Ammon's horn (tissue), 1 donor: ENCODE measurements at places on chromosomes 16 and 17.

- DNase-seq: no peak
These were observed 159.8 kb downstream of the COPRS start for GRCh38 chr17:31699281-31699680.

GRCh38 chr17:42456223-42457106, 2.2 kb upstream of the ATP6V0A1 start:
- peak; percentile 33 for DNase-seq

DNA sequence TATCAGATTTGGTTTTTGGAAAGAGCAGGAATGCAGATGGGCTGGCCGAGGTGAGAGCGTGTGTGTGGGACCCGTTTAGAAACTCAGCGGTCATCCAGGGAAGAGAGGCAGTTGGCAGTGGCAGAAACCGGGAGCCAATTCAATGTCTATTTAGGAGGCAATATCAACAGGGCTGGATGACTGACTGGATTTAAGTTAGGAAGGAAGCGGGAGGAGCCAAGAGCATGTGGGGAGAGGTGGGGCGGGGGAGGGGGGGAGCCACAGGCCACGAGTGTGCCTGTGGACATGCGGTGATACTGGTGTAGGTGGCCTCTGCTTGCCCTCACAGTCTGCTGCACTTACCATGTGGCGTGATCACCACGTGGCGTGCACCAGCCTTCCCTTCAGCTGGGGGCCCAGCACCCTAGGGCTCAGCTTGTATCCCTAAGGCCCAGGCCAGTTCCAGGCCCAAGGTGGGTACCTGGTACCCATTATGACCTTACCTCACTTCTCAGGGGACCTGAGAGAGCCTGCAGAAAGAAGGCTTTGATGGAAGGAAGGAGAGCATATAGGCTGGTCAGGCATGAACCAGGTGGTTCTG, 10.8 kb upstream of the TPPP3 start:
- no peak for DNase-seq

GRCh38 chr16:67517155-67517445, 11.5 kb upstream of the RIPOR1 start:
- no peak for DNase-seq

- no peak for DNase-seq
These were observed 9.4 kb upstream of the HEATR6 start for GRCh38 chr17:60087882-60088669.

GRCh38 chr16:377419-377951, 4.3 kb downstream of the PGAP6 start:
- no peak for DNase-seq

DNA sequence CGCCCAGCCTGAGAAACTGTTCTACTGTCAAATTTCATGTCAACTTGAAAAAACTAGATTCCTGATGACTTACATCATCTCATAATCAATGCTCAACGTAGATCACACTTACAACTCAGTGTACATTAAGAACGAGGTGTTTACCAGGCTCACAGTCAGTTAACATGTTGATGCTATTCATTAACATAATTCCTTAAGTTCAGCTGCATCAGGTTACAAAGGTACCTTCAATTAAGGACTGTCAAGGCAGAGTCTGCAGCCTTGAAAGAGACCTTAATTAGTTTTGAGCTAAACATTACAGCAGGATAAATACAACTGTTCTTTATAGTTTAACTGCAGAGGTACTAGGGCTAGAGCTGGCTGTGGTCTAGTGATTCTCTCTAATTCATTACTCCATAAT, 1.9 kb downstream of the GNA13 start:
- DNase-seq: no peak

DNA sequence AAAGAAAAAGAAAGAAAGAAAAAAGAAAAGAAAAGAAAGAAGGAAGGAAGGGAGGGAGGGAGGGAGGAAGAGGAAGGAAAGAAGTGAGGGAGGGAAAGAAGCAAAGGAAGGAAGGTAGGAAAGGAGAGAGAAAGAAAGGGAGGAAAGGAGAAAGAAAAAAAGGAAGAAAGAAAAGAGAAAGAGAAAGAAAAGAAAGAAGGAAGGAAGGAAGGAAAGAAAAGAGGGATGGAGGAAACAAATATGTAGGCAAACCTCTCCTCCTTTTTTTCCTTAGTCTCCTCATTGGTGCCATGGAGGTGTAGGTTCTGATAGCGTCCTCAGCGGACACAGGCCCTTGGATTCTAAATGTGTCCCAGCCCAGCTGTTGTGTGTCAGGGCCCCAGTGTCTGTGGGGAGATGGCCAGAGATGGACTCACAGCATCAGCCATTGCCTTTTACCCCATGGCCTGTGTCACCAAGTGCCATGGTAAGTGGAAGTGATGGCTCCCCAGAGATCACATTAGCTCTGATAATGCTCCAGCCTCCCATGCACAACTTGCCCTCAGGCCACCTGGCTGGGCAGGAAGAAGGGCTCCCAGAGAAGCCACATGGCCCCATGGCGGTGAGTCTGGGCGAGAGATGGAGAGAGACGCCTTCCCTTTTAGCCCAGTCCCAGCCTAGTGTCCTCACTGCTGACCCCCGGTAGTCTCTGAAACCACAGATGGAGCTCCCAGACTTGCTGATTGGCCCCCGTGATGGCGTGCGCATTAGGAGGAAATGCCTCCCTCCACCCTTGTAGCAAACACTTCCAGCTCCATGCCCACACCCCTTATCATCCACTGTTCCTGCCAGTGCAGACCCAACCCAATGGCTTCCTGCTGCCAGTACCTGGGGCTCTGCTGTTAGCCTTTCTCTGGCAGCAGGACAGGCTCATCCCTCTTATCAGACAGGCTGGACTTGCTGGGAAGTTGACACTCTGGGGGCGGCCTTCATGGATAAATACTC, 3.7 kb upstream of the SLC6A2 start:
- no peak for DNase-seq

DNA sequence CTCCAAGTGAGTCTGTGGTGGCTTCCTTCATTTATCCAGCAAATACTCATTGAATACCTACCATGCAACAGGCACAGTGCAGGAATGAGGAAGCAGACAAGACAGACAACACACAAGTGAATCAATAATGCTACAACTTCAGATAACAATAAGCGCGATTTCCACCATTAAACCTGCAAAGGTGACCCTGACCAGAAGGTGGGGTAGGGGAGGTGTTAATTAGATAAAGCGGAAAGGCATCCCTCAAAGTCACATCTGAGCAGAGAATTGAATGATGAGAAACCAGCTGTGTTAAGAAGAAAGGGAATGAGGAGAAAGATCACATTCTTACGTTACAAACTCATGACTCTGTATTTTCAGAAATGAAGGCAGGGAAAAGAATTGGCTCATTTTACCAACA, 26.3 kb downstream of the ZZEF1 start:
- no peak for DNase-seq

- no peak for DNase-seq
These were observed 47.6 kb upstream of the MED9 start for GRCh38 chr17:17429222-17429621.

DNA sequence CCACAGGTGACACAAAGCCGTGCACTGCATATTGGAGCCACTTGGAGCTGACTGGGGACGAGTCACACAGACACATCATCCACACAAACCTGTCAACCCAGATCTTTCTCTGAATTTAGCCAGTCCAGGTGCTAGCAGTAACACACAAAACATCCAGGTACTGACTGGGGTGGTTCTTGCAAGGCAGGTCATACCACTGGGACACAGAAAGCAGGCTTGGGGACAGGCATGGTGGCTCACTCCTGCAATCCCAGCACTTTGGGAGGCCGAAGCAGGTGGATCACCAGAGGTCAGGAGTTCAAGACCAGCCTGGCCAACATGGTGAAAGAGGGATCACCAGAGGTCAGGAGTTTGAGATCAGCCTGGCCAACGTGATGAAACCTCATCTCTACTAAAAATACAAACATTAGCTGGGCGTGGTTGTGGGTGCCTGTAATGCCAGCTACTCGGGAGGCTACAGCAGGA, 14.9 kb downstream of the ENPP7 start:
- DNase-seq: no peak

GRCh38 chr17:10814075-10814474, 10.2 kb upstream of the TMEM238L start:
- DNase-seq: no peak

DNA sequence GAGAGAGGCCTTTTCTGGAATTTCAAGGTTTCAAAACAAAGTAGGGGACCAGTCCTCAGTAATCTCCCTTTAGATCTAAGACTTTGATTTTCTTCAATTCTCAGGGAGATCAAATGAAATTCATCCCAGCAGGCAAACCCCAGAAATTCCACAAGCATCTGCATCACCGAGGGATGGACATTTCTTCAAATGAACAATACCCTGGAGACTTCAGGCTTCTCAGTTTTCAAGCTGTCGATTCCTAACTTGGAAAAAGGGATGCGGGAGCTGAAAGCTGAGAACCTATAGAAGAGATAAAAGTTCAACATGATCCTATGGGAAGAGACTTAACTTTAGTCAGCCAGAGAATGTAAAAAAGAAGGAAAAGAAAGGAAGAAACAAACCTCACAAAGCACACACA, 296.9 kb upstream of the CDH5 start:
- no peak for DNase-seq

- DNase-seq: no peak
These were observed 11.4 kb upstream of the C16orf78 start for GRCh38 chr16:49362230-49362629.

DNA sequence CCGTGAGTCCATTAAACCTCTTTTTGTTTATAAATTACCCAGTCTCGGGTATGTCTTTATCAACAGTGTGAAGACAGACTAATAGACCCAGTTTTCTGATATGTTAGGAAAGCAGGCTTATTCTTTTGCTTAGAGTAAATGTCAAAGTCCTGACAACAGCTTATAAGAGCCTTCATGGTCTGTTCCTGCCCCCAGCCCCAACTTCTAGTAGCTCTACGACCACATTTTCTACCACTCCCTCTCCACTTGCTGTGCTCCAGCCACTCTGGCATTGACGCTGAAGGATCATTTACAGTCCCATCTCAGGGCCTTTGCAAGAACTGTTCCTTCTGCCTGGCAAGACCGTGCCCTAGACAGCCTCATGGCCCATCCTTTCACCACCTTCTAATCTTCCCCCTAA, 104.6 kb upstream of the GPR139 start:
- DNase-seq: no peak

DNA sequence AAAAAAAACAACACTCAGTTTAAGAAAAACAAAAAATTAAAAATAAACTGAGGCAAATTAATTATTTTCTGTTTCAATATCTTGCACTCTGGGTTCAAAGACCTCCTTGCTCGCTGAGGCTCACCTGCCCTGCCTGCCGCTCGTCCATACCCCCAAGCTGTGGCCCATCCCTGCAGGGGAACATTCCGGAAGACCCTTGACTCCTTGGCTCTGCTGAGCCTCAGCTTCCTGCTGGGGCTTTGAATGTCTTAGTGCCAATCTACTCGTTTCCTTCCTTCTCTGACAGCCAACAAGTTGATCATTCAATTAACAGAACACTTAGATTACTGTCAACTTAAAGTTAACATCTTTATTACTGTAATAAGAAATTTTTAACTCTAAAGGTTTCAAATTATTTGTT, 24.3 kb downstream of the G6PC1 start:
- DNase-seq: no peak

DNA sequence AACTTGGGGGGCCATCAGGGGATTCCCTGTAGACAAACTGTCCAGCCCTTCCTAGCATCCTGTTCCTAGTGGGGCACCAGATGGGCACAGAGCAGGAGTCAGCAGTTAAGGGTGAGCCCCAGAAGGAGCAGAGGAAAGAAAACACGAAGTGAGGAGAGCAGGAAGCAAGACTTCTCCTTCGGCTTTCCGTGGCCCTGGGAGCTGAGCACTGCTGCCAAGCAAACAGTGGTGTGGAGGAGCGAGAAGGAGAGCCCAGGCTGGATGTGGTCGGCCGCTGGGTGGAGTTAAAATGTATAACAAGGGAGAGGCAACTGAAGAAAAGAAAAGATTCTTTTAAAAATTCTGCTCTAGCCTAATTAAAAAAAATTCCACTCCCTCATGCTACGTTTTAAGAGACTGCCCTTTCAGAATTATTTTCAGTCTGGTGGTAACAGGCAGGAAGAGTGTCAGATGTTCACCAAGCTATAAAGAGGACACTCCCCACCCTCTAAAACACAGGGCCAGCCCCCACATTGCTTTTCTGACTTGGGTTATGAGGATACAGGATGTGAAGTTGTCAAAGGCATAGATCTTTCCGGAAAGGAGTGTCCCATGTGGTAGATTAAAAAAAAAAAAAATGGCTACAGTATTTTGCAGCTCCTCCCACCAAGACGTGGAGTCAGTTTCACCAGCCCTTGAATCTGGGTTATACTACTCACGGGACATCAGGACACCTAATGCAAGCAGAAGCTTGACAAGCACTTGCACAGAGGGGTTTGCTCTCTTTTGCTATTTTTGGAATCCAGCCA, 74.9 kb upstream of the ZFHX3 start:
- peak; percentile 71 for DNase-seq

GRCh38 chr16:2838928-2839327, 8.8 kb downstream of the ZG16B start:
- peak; percentile 86 for DNase-seq

DNA sequence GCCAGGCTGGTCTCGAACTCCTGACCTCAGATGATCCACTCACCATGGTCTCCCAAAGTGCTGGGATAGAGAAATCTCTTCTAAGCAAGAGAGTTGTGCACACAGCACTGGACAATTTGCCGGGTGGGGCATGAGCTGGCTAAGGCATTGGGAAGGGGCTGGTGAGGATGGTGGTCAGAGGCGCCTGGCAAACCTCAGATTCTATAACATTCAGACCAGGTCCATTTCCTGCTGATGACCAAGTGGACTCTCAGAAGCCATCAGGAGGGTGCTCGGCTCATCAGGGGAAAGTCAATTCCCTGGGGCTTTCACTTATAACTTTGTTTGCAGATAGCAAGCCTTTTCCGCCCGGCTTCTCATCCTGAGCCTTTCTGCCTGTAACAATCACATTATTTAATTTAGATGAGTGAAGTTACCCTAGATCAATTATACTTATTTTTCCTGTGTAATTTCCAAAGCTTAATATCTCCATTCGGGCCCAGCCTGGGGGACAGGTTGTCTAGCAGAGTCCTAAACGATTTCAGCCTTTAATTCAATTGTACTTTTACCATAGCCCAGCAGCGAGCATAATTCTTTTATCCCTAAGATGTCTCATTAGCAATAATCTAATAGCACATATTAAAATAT, 15.0 kb upstream of the SLC6A2 start:
- no peak for DNase-seq

DNA sequence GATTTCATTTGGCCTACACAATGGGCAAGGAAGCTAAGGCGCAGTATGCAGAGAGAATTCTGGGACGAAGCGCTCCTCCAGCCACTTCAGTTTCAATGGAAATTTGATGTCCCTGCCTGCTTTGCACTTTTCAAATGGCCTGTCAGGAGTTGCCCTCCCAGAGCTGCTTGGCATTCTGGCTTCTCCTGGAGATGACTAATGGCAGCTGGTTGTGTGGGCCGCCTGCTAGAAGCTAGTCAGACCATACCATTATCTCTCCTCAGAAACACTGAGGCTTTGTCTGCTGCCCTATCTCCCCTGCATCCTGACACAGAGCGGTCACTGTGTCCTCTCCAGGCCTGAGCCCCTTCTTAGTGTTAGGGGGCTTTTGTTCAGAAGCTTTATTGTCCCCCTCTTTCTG, 180.1 kb downstream of the SPECC1 start:
- peak; percentile 97 for DNase-seq

DNA sequence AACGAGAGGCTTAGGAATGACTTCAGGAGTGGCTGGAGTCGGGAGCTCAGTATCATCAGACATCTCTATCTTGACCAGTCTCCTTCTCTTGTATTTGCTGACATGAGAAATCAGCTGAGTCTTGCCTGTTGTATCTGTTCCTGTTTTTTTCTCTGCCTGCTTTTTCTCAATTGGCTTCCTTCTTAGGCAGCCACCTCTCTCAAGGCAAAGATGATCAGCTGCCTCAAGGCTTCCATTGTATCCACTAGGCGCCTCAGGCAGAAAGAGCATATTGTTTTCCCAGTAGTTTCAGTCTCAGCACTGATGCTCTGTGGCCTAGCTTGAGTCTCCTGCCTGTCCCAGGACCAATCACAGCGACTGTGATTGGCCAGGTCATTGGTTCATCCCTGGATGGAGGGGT, 306.2 kb downstream of the CPPED1 start:
- DNase-seq: peak; percentile 25
